Testis (tissue), 5 donors: ENCODE measurements at places on chromosomes 2 and 18. TPM values are rescaled to one million over a fixed set of nuclear protein-coding genes. Genes with fewer than 3 reads are reported as not detected.

The MDH1B gene
- total RNA-seq, result 16.7 TPM

The REEP1 gene
- total RNA-seq, result 342 TPM

The RBM44 gene
- 23.4 TPM for total RNA-seq

The RIT2 gene
- total RNA-seq, result not detected

The FHOD3 gene
- 46.8 TPM for total RNA-seq

The RPRM gene
- total RNA-seq, result 2.4 TPM

The RBKS gene
- total RNA-seq, result 6.3 TPM

The PDE1A gene
- 15.2 TPM for total RNA-seq

The DPP4 gene
- total RNA-seq, result 1.2 TPM

The GCG gene
- not detected for total RNA-seq

The SCN7A gene
- 13.8 TPM for total RNA-seq

The IL36B gene
- not detected for total RNA-seq

The SPP2 gene
- total RNA-seq, result not detected

The CCDC138 gene
- 19.3 TPM for total RNA-seq

The CIB4 gene
- 7.5 TPM for total RNA-seq

The LIPG gene
- total RNA-seq, result 25.4 TPM

The IL1RL1 gene
- total RNA-seq, result 1.0 TPM

The B4GALT6 gene
- 14.9 TPM for total RNA-seq

The TM4SF20 gene
- 2.2 TPM for total RNA-seq

The HOXD8 gene
- total RNA-seq, result 39.8 TPM

The CRYBA2 gene
- 2.9 TPM for total RNA-seq

The NETO1 gene
- total RNA-seq, result 4.2 TPM

The EDAR gene
- total RNA-seq, result 0.74 TPM

The SEMA4F gene
- 13.3 TPM for total RNA-seq

The ANO7 gene
- 2.5 TPM for total RNA-seq

The CDH20 gene
- 0.16 TPM for total RNA-seq

The PSD4 gene
- 35.9 TPM for total RNA-seq

The CCDC74B gene
- 72.6 TPM for total RNA-seq

The POTEF gene
- total RNA-seq, result 88.4 TPM

The FAM110C gene
- total RNA-seq, result 13.5 TPM

The RGPD3 gene
- total RNA-seq, result 5.7 TPM

The TBR1 gene
- total RNA-seq, result 5.3 TPM

The CAPN13 gene
- total RNA-seq, result 2.7 TPM

The SCN9A gene
- 85.7 TPM for total RNA-seq

The CRYGD gene
- total RNA-seq, result not detected

The CCDC148 gene
- total RNA-seq, result 2.3 TPM

The GNLY gene
- total RNA-seq, result 2.6 TPM

The SKOR2 gene
- total RNA-seq, result 1.4 TPM

The ALPG gene
- 1.0 TPM for total RNA-seq

The NUP35 gene
- total RNA-seq, result 54.8 TPM

The CDCA7 gene
- 10.8 TPM for total RNA-seq
